ENCODE measurements at places on chromosomes 6 and 20. TPM values are rescaled to one million over a fixed set of nuclear protein-coding genes. Genes with fewer than 3 reads are reported as not detected.

DNA sequence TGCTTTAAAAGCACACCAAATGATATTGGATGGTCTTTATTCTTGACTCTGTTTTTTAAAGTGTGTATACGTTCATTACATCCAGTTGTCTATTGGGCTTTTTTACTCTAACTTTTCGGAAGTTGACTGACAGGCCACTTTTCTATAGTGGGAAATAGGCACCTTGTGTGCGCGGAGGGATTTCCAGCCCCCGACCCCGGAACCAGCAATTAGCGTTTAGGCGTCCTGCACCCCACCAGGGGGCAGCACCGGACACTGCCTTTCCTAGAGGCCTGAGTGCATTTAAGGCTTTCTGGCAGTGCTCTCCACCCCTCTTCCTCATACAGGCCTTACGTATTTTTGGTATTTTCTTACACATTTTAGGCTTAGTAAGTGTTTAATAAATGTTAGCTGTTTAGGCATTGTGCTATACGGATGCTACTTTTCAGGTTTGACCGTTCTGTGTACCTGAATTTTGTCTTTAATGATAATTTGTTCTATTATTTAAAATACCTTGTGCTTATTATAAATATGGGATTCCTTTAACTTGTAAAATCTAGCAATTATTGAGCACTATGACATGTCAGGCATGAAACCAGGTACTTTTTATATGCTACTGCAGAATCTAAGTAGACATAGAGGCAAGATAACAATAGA, 231.8 kb downstream of the BCKDHB start:
- DNase-seq: peak; percentile 87

DNA sequence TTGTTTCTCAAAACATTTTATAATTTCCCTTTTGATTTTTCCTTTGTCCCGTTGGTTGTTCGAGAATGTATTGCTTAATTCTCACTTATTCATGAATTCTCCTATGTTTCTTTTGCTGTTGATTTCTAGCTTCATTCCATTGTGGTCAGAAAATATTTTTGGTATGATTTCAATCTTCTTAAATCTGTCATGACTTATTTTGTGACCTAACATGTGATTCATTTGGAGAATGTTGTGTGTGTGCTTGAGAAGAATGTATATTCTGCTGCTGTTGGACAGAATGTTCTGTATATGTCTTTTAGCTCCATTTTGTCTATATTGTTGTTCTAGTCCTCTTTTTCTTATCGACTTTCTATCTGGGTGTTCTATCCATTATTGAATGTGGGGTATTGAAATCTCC, 286.2 kb upstream of the RNF217 start:
- DNase-seq: no peak

- no peak for DNase-seq
Observed at GRCh38 chr6:139175389-139175948, 40.6 kb downstream of the HECA start.

GRCh38 chr6:108113557-108114519, 39.3 kb upstream of the OSTM1 start:
- peak; percentile 20 for DNase-seq

- no peak for DNase-seq
Observed at GRCh38 chr6:158207422-158207788, 39.3 kb downstream of the GTF2H5 start.

- no peak for DNase-seq
Observed at GRCh38 chr6:145608850-145609249, 126.5 kb downstream of the EPM2A start.

- peak; percentile 37 for DNase-seq
Observed at GRCh38 chr20:24149881-24150307, 161.3 kb upstream of the GGTLC1 start.

DNA sequence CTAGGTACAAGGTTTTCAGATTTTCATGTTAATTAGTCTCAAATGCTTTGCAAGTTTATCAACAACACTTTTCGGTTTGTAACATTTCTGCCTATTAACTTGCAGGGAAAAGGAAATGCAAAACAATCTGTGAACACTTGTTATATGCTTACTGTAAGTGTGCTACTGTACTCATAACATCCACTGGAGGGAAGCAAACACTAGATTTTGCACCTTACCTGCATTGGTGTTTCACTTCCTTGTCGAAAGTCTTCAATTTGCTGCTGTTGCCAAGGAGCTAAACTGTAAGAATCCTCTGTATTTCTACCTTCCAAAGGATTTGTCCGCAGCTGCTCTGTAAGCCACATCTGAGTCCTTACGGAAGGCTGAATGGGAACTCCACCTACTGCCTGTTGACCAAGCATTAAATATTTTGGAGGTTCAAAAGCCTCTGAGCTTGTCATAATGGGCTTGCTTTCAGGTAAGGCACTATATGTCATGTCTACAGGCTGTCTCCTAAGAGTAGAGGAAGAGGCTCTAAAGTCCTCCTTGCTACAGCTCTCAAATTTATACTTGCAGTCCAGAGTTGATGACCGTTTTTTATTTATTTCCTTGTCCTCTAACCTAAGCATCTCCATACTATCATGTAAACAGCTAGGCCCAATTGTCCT, 17.3 kb downstream of the PLN start:
- DNase-seq: no peak

DNA sequence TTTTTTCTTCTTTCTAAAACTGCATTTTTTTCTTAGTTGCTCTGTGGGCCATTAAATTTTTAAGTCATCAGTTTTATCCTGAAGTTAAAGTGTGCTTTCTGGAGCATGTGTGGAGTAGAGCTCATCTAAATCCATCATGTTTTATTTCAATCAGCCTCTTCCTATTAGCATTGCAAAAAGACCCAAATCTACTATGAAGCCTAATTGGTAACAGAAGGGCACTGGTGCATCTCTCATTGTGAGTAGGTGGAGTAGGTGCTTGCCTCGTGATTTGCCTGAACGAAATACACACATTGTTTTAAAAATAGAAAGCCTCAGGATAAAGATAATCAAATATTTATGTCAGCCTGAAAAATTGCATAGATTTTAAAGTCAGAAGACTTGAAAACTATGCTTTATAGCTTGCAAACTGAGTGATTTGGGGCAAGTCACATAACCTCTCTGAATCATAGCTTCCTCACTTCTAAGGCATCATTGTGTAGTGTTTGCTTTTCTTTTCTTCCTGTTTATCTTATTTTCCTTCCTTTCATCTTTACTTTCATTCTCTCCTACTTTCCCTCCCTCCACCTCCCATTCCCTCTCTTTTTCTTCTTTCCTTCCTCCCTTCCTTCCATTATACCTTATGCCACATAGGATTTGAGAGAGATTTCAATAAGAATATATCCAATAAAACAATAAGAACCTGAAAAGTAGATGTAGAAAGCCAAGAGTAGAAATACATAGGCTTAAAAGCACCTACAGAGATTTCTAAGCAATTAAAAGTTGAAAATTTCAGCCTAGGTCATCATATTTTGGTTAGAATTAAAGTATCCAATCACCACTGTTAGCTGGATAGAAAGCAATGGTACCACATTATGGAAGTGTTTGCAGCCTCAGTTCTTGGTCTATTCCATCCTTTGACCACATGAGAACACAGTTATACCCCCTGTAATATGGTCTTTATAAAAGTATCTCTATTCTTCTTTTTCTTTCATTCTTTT, 49.6 kb upstream of the RNF146 start:
- DNase-seq: no peak

DNA sequence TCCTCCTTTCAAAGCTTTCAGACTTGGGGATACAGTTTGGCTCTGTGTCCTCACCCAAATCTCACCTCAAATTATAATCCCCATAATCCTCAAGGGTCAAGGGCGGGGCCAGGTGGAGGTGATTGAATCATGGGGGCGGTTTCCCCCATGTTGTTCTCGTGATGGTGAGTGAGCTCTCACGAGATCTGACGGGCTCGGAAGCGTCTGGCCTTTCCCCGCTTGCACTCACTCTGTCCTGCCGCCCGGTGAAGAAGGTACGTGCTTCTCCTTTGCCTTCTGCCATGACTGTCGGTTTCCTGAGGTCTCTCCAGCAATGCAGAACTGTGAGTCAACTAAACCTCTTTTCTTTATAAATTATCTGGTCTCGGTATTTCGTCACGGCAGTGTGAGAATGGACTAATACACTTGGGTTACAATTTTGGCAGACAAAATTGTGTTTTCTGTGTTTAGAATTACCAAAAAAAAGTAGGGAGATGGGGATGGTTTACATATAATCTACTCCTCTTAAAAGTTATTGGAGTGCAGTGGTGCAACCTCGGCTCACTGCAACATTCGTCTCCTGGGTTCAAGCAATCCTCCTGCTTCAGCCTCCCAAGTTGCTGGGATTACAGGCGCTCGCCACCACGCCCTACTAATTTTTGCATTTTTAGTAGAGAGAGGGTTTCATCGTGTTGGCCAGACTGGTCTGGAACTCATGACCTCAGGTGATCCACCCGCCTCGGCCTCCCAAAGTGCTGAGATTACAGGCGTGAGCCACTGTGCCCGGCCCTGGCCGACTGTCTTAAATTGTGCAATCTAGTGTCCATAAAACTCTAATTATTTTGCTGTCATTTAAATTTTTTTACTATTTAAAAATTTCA, 33.6 kb upstream of the PXDC1 start:
- DNase-seq: no peak

- DNase-seq: no peak
Observed at GRCh38 chr20:22944062-22944461, 91.0 kb upstream of the SSTR4 start.

DNA sequence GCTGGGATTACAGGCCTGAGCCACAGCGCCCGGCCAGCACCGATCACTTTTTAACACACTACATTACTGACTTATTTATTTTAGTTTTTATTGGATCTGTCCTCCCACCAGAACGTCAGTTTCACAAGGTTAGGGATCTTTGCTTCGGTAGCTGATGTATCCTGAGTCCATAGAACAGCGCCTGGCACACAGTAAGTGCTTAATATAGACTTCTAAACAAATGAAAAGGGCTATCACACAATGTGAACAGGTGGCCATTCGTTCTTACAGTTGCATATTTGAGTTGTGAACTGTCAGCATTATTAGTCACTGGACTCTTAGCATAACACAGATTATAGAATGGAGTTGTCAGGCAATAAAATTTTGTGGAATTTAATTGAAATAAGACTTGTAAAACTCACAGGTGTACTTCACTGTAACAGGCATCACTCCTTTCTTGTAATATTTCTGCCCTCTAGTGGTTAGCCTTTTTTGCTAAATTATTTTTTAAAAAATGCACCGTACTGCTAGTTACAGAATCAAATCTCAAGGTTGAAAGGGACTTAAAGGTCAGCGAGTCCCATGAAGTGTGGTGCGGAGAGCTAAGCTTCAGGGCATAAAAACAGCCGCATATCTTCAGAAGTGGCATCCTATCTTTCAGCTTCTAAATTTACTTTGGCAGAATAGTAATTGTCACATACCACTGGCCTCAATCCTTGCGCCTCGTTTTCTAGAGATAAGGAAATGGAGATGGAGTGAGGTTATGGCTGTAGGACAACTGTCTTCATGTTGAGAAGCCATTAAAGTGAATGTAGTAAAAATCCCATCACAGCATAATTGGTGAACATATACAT, 3.4 kb upstream of the TBC1D7 start:
- DNase-seq: no peak

DNA sequence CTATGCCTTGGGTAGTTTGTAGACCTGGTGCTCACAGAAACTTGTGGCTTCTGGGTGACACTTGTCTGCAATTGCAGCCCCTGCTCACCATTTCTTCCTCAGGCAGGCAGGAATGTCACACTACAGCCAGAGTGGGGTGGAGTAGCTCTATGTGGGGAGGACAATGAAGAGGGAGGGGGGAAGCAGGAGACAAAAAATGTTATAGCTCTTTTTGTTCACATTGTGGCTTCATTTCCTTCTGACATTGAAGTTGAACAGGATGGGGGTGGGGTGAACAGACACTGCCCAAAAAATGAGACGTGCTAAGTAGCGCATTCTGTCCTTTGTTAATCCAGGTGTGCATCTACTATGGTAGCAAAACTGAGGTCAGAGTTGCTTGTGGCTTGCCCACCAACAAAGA, at the start of gene THEMIS:
Gene THEMIS (minus strand): TSS at position 124 of the 400 bp plus-strand sequence. CDS start 126 bp downstream, outside the sequence.
- DNase-seq: no peak

DNA sequence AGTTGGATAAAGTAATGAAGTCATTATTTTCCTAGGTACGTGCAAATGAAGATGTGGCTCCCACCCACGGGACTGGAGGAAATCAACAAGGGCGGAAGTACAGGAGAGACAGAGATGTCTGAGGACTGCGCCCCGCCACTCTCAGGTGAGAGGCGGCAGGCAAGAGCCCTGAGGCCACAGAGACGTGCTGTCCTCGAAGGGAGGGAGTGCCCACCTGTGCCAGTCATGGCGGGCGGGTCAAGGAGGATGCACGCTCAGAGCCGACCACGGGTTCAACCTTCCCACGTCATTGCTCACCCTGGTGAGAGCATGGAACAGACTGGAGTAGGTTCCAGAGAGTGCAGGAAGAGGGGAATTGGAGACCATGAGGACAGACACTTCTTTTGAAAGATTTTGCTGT, 12.7 kb downstream of the CST8 start:
- no peak for DNase-seq

GRCh38 chr6:105824732-105825131, 261.4 kb upstream of the PRDM1 start:
- DNase-seq: no peak

- no peak for DNase-seq
Observed at GRCh38 chr6:99219788-99220187, 129.7 kb downstream of the FAXC start.

DNA sequence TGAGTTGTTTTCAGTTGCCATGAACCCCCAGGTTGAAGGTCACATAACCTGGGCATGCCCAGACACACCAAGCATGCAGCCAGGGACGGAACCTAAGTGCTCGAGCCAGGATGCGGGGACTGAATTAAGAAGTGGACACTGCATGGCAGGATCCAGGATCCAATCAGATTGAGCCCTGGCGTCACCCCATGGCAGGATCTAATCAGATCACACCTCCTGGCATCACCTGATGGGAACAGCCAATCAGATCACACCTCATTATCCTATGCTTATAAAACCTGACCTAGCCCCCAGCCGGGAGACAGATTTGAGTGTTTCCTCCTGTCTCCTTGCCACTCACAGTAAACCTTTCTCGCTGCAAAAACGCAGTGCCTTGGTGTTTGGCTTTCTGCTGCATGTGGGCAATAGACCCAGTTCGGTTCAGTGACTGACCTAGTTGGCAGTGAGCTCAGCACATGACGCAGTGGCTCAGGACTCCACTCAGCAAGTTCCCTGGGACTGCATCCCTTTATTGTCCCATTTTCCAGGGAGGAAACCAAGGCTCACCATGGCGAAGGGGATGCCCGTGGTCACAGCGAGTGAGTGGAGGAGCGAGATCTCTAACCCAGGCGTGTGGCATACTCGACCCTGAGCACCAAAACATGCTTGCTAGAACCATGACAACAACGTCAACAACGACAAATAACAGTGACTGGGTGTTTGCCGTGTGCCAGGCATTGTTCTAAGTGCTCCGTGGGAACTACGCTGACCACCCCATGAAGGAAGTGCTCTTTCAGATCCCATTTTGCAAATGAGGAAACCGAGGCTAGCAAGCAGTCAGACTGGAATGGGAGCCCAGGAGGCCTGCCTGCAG, 66.3 kb downstream of the RBM38 start:
- no peak for DNase-seq

Gene DEFB132
- total RNA-seq: not detected

Gene WFDC12
- not detected for total RNA-seq

Gene PNLDC1
- 0.31 TPM for total RNA-seq

Gene PLAGL1
- 16.3 TPM for total RNA-seq

Gene APOM
- total RNA-seq: 0.85 TPM

Gene MAFB
- total RNA-seq: 21.8 TPM

Gene TOX2
- 1.5 TPM for total RNA-seq

Gene TP53TG5
- total RNA-seq: 1.5 TPM

Gene CCDC170
- 1.4 TPM for total RNA-seq

Gene LINC00237
- not detected for total RNA-seq

Gene TFAP2A
- 1.1 TPM for total RNA-seq

Gene FNDC1
- 0.42 TPM for total RNA-seq

Gene IL22RA2
- 0.09 TPM for total RNA-seq

Gene PRPF6
- total RNA-seq: 42.5 TPM

Gene MAK
- total RNA-seq: 0.29 TPM

Gene PLCB4
- total RNA-seq: 42.2 TPM

Gene LZTS3
- total RNA-seq: 19.2 TPM

Gene DUSP15
- total RNA-seq: 8.3 TPM

Gene CLVS2
- not detected for total RNA-seq
